ENCODE measurements at places on chromosomes 13 and 19.

DNA sequence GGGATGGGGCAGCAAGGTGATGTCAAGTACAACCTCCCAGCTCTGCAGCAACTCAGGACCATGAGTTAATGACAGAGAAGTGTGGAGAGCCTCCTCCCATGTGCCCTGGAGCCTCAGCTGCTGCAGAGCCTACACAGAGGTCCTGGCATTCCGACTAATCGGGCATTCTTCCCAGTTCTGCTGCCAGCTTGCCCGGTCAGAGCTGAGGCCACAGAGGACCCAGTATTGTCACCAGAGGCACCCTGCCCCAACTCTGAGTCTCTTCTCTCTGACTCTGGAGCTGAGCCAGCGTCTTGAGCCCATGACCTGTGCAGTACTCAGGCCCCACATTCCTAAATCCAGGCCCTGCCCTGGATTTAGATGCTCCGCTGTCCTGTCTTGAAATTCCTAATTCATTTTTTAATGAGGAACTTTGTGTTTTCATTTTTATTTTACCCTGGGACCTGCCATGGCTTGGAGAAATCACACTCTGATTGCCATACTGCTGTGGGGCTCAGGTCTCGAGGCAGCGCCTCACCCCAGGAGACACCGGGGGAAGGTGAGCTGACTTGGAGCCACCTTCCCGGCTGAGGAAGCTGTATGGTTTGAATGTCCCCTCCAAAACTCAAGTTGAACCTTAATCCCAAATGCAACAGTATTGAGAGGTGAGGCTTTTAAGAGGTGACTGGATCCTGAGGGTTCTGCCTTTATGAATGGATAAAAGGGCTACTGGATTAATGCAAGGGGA, 144.9 kb upstream of the ZNF507 start:
- no peak for DNase-seq

GRCh38 chr19:55118401-55118991, 1.1 kb upstream of the PPP1R12C start:
- no peak for DNase-seq

DNA sequence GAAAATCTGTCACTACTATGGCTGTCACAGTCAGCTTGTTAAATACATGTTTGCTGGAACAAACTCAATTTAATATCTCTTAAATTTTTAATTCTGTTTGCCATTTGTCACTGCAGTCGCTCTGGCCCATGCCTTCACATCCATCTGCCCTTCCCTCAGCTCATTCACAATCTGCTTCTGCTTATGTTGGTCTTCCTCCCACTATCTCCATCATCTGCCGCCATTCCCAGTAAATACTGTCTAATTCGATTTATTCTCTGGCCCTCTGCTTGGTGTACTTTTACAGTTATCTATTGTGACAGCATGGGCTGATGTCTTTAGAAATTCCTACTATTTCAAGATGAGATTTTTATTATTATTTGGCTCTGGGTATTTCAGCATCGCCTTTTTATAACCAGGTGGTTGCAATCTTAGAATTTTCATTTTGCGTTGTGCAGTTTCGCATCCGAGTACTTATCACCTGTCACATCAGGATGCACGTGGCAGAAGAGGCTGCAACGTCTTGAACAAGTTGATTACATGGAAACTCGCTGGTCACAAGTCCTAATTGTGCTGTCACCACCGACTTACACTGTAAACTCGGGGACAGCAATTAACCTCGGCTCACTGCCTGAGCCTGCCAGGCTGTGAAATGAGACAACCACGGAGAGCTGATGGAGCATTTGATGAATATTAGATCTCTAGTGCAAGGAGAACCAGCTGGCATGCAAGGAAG, 158.4 kb downstream of the MYO16 start:
- DNase-seq = no peak

DNA sequence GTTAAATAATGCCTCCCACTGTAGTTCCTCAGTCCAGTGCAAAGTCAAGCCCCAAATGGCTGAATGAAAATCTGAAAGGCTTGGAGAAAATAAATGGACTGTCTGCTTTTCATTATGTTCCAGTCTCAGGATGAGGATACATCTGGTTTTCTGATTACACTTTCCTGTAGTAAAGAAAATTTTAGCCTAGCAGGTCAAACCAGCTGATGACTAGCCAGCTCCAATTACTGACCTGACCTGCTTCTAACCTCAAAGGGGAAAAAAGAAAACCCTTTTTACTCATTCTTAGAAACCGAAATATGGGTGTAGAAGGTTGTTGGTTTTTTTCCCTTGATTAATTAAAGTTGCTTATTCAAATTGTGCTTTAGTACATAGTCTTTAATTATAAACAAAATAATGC, 418.4 kb downstream of the EFNB2 start:
- no peak for DNase-seq

DNA sequence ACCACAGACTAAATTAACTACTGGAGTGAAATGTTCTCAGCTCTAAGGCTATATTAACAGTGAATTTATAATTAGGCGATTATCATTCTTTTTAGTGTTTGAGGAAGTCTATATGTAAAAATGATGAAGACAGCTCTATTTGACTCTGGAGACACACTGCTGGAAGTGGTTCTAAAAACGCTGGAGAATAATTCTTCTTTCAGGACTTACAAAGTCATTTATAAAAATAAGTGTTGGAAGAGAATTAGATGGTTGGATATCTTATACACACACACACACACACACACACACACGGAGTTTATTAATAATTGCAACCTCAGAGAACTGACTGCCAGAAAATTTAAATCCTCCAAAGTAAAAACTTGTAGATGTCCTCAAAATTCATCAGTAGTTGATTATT, 1171.3 kb downstream of the EFNB2 start:
- DNase-seq = no peak

- no peak for DNase-seq
Observed at GRCh38 chr19:48836089-48837017, at the start of gene HSD17B14. TSS of gene HSD17B14 (minus strand) at chr19:48836491. CDS start at chr19:48836411, 80 bp downstream.

DNA sequence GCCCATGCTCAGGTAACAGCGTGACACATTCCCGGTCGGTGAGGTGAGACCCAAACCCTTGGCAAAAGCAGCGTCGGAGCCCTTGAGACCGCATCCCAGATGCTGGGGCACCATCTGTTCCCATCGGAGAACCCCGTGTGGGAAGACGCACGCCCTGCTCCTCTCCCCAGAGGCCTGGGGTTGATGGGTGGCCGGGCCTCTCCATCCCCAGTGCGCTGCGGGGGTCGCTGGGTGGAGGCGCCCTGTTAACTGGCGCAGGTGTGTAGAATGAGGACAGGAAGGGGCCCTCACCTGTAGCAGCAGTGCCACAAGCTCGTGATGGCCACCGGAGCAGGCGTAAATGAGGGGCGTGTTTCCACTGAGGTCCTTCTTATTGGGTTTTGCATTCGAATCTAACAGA, 24.6 kb downstream of the PDCD5 start:
- DNase-seq = no peak

- no peak for DNase-seq
Observed at GRCh38 chr13:26074706-26075105, 22.9 kb upstream of the SHISA2 start.

- DNase-seq = no peak
Observed at GRCh38 chr13:106299621-106300020, 235.8 kb downstream of the EFNB2 start.

- no peak for DNase-seq
Observed at GRCh38 chr13:81048026-81048461, 707.1 kb upstream of the SPRY2 start.

GRCh38 chr19:18099623-18099995, 2.0 kb downstream of the MAST3 start:
- DNase-seq = no peak

GRCh38 chr19:55032170-55032800, 5.8 kb downstream of the GP6 start:
- no peak for DNase-seq

GRCh38 chr13:102847272-102848234, 1.7 kb downstream of the ERCC5 start:
- no peak for DNase-seq

DNA sequence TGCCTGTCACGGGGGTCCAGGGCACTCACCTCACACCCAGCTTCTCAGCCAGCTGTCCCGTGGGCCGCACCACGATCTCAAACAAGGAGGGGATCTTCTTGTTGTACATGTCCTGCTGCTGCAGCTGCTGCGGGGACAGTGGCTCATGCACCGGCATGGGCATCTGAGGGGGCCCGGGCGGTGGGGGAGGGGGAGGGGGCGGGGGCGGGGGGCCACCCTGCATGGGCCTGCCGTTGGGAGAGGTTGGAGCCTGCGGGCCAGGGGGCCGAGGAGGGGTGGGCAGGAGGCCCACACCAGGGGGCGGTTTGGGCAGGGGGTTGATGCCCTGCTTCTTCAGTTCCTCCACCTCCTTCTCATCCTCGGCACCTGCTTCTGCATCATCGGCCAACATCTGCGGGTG, 23.9 kb upstream of the TMEM160 start:
- no peak for DNase-seq

DNA sequence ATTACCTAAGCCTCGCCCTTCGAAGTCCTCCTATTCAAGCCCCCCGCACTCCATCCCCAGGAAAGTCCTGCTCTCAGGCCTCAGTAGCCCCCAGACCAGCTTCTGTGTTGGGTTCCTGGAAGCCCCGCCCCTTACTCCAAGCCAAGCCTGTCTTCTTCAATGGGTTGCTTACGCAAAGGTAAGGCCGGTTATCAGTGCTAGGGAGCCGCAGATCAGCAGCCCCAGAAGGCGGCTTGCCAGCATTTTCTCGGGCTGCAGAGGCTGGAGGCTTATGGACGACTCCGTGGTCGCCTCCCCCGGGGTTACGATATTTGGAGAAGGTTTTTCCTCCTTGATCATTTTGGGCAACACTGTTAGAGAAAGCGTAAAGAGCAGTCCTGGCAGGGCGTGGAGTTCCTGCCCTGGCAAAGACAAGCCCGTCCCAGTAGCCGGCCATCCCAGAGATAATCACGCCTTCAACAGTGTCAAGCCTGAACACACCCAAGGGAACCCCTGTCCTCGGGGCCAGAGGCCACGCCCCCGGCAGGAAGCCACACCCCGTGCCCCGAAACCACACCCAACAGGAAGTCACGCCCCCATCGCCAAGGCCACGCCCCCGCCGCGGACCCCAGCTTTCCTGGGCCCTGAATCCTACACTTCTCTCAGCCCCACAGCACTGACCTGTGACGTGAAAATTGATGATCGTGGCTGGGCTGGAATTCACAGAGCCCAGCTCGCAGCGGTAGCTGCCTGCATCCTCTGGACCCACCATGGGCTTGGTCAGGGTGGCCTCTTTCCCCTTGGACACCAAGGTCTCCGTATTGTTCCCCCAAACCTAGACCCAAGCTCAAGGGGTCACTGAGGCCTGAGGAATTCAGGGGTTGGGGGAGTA, 954 bp upstream of the RASIP1 start:
- no peak for DNase-seq

GRCh38 chr19:4161415-4162077, 8.1 kb downstream of the CREB3L3 start:
- no peak for DNase-seq

GRCh38 chr13:89375839-89376238, 1704.7 kb downstream of the SLITRK5 start:
- DNase-seq = no peak

- DNase-seq = no peak
Observed at GRCh38 chr13:109058087-109058486, 428.7 kb downstream of the MYO16 start.

DNA sequence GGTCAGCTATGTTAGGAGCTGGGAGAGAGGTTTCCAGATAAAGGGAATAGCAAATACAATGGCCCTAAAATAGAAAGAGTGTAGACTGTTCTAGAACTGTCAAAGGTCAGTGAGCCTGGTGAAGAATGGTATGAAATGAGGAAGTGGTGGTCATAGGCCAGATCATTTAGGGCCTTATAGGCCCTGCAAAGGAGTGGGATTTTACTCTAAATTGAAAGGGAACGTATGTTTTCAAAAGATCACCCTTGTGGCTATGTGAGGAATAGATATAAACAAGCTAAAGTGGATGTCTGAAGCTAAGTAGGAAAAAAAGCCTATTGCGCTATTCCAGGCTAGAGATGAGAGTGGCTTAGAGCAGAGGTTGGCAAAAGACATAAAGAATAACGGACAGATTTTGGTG, 70.7 kb upstream of the TDRD3 start:
- no peak for DNase-seq

- no peak for DNase-seq
Observed at GRCh38 chr19:58086825-58087710, 11.0 kb downstream of the ZSCAN18 start.

DNA sequence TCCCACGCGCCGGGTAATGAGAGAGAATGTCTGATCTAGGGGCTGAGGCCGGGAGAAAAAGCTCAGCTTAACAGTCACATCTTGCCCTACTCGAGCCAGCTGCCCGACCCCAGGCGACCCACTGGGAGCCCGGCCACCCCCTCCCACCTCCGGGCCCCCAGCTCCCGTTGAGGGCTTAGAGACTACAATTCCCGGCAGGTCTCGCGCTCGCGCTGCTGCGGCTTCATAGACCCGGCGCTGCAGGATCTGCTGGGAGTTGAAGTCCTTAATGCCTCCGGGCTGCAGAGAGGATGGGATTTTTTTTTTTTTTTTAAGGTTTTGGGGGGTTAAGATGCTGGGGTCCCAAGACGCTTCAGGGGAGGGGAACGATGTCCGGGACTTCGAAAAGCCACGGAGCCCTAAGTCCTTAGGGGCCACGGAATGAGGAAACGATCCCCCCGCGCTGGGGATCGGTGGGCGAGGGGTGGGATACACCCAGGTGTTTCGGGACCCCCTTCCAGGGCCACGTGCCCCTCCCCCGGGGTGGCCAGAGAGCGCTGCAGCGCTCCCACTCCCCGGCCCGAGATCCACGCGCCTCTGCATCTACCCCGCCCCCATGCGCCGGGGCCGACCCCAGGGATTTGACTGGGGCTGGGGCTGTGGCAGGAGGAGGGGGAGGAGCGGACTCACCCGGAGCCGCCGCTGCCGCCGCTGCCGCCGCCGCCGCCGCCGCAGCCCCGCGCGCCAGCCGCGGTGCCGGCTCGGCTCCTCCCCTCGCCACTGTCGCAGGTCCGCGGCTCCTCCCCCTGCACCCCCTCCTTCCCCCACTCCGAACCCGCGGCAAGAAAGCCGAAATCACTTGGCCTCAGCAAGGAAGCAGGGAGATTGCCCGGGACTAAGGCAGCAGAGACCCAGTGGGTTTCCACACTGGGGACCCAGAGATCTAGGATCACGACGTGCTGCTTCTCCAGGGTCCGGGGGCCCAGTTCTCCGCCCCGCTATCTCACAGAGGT, at the start of gene SYT3:
Gene SYT3, minus strand, starts transcription at position 761 of the 992 bp plus-strand sequence. CDS start 2,470 bp downstream, outside the sequence.
- no peak for DNase-seq

GRCh38 chr13:107493266-107493665, 722.1 kb downstream of the LIG4 start:
- no peak for DNase-seq

DNA sequence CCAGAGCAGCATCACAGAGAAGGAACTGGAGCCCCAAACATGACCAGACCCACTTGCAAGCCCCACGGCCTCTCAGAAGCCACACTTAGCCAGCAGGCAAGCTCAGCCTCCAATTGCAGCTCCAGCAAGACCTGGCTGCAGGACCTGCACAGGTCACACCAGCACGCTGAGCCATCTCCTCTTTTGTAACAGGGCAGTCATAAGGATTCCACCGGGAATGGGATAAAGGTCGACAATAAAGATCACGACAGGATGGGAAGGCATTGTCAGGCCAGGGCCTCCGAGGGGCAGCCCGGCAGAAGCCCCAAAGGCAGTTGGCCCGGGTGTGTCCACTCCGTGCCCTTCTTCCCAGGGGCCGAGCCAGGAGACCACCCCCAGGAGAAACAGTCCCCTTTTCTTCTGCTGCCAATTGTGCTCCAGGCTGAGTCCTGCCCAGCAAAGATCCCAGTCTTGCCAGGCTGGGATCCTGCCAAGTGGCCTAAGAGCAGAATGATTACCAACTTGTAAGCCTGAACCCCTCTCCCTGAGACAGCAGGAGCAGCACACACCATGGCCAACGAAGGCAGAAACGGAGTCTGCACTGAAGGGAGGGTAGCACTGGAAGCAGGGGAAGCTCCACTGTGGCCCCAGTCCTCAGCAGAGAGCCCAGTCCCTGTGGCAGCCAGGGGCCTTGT, 12.5 kb downstream of the PEPD start:
- DNase-seq = no peak

Measured in GM12892 (cell line).